ENCODE measurements at places on chromosomes 13 and 19. TPM values are rescaled to one million over a fixed set of nuclear protein-coding genes. Genes with fewer than 3 reads are reported as not detected.

GRCh38 chr13:77863144-77863543 is 55.5 kb downstream of the EDNRB start:
- DNase-seq, result no peak

DNA sequence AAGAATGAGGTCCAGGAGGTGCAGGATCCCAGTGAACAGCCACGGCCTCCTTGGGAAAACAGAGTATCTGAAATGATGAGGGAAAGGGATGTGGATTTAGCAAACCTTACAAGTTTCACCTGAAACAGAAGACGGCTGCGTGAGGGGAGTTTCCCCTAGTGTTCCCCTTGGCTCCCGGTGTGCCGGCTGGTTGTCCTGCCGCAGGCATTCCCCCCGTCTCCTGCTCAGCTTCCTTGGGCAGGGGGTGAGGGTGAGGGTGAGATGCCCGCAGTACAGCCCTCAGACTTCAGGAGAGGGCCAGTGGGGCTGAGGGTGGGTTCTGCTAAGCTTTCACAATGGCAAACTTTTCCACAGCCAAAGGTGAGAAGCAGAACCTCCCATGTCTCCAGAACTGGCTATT is 201.1 kb upstream of the SOX1 start:
- no peak for DNase-seq

- DNase-seq, result no peak
Measured at GRCh38 chr13:46172531-46172991, 9.4 kb downstream of the LCP1 start.

DNA sequence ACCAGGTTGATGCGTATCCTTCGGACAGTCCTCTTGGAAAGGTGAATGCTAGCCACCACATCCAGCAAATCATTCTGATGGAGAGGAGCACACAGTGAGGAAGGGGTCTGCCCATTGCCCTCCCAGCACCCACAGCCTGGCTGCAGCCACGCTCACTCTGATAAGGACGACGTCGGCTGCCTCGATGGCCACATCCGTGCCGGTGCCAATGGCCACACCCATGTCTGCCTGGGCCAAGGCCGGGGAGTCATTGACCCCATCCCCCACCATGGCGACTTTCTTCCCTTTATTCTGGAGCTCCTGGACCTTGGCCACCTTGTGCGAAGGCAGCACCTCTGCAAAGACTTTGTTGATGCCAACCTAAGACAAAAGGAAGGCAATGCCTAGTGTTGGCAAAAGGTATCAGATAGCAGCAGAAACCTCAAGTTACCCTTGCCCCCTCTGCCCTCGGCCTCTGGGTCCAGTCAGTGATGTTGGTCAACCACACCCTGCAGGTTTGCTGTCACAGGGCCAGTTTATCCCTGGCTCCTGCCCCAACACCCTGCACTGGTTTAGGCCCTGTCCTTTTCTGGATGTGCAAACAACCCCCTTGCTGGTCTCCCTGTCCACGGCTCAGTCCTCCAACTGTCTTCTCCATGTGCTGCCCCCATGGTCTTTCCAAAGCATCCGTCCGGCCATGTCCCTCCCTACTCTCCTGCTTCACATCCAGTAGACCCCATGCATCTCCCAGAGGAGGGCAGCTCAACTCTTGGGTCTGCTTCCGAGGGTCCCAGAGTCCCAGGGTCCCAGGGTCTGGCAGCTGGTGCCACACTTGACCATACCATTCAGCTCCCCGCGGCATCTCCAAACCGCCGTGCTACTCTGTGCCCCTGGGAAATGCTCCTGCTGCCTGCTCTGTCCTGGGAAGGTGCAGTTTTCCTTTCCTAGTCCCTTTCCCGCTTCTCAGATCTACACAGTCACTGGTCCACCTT is 73.6 kb downstream of the ATP7B start:
- no peak for DNase-seq

DNA sequence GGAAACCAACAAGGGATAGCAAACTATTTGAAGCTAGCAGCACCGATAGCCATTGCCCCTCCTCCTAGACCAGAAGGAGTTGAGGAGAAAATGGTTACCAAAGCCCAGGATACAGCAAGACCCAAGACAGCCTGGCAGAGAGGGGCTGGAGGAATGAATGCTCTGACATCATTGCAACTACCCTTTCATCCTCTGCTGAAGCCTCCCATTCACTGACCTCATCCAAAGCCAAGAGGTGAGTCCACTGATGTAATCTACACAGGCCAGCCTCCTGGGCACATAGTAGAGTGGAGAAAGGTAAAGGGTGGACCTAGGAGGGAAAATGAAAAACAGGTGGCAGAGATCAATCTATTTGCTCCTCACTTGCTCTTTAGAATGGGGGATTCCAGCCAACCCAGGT is 42.7 kb upstream of the ZNF780A start:
- no peak for DNase-seq

DNA sequence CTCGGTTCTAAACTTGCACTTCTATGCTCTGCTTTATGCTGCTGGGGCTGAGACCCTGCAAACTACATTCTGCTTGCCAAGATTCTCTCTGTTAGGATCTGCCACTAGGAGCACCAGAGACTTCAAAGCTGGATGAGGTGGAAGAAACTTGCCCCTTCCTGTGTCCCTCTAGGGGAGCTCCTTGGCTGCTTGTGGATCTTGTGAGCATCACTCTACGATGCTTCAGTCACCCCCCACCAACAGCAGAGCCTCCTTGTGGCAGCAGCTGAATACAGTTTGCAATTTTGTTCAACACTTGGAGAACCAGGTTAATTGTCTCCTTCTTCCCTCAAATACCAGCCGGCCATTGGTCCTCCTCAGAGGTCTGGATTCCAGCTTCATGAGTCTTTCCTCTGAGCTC is 310.6 kb downstream of the FGF14 start:
- peak; percentile 1 for DNase-seq

- no peak for DNase-seq
Measured at GRCh38 chr13:48296528-48296927, 7.0 kb upstream of the RB1 start.

- DNase-seq, result no peak
Measured at GRCh38 chr13:114151565-114152284, 19.3 kb upstream of the RASA3 start.

- no peak for DNase-seq
Measured at GRCh38 chr19:19050731-19051130, 13.1 kb upstream of the SLC25A42 start.

DNA sequence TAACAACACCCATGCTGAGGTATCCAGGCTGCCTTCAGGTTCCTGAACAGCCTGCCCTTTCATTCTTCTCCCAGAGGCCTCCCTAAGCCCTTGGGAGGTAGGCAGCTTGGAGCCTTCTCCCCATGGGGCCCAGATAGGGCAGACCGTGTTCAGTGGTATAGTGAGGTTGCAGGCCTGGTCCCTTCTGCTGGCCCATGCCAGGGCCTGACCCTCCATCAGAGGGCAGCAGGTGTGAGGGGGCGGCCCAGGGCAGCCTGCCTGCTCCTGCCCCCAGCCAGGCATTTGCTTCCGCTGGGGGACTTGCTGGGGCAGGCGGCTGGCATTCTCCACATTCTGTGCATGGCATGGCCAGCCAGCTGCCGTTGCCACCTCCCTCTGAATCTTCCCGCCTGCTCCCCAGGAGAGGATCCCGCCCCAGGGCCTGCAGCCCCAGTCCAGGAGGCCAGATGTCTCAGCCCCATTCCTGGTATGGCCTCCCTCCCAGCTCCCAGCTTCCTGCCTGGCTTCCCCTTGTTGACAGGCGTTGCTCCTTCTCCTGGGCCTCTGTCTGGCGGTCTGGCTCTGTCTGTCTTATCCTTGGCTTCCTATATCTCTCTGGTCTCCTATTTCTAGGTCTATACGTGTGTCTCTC is 8.9 kb downstream of the CIC start:
- DNase-seq, result no peak

GRCh38 chr13:64723724-64724123 is 2506.4 kb downstream of the PCDH9 start:
- DNase-seq, result no peak

The TJP3 gene
- polyA plus RNA-seq, result 57.8 TPM

The GPR4 gene
- polyA plus RNA-seq, result 12.6 TPM

The CSNK1G2 gene
- 67.1 TPM for polyA plus RNA-seq
